ENCODE measurements at places on chromosomes 1 and 21. TPM values are rescaled to one million over a fixed set of nuclear protein-coding genes. Genes with fewer than 3 reads are reported as not detected.

DNA sequence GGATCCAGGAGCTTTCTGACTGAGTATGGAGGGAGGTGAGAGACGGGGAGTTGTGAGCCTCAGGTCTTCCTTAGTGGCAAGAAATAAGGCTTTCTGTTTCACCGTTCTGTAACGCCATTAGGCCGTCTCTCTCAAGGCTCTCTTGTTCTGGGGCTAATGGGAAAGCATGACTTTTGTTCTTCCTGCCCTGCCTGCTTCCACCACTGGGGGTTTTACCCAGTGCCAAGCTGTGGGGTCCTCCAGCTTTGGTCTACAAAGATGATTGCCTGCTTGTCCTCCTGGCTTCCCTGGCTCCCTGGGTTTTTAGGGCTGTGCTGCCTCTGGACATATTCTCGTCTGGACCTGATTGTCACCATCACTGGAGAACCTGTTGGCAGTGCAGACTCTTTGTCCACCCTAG is 74.8 kb upstream of the TINAGL1 start:
- DNase-seq: no peak

- no peak for DNase-seq
Observed at GRCh38 chr1:243494741-243495431, 239.0 kb downstream of the SDCCAG8 start.

DNA sequence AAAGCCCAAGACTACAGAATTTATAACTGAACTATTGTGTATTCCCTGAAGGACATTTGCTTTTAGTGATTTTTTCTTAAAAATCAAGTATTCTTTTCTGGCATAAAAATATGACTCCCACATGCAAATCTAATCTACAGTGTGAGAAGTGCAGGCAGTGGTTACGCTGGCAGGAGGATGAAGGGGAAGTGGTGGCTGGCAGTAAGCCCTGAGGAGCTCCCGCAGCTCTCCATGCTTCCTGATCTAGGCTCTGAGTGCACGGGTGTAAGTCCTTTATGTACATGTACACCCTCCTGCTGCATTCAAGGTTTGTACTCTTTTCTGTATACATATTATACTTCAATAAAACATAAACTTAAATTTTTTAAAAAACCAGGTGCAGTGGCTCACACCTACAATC is 67.5 kb upstream of the PRDX6 start:
- peak; percentile 41 for DNase-seq

GRCh38 chr1:161962091-161962887 is 61.4 kb downstream of the OLFML2B start:
- peak; percentile 81 for DNase-seq

- peak; percentile 91 for DNase-seq
Observed at GRCh38 chr1:202639500-202639899, 70.8 kb downstream of the SYT2 start.

GRCh38 chr1:223207293-223208066 is 64.4 kb upstream of the TLR5 start:
- no peak for DNase-seq

GRCh38 chr1:156540955-156541354 is 31.4 kb downstream of the IQGAP3 start:
- no peak for DNase-seq

GRCh38 chr1:26915204-26915842 is 1.5 kb upstream of the NR0B2 start:
- DNase-seq: no peak

The RIIAD1 gene
- total RNA-seq: not detected

The AMY1A gene
- total RNA-seq: not detected

DNA sequence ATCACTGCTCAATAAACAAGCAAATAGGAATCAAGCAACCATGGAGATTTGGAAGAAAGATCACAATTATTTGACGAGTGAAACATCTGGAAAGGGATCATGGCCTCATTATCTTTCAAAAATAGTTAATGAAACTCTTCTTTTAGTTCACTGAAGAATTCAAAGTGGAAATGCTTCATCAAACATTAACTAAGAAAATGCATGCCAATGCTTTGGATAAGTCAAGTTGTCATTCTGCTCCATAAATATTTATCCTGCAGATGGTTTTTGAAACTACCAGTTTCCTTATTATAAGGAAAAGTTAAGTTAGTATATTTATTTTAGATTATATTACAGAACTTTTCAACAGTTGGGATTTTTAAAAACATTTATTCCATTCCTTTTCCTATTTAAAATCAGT is 206.5 kb upstream of the ADGRL2 start:
- no peak for DNase-seq

- no peak for DNase-seq
Observed at GRCh38 chr21:16262091-16262490, 532.3 kb downstream of the USP25 start.

The G0S2 gene
- 1.7 TPM for total RNA-seq

DNA sequence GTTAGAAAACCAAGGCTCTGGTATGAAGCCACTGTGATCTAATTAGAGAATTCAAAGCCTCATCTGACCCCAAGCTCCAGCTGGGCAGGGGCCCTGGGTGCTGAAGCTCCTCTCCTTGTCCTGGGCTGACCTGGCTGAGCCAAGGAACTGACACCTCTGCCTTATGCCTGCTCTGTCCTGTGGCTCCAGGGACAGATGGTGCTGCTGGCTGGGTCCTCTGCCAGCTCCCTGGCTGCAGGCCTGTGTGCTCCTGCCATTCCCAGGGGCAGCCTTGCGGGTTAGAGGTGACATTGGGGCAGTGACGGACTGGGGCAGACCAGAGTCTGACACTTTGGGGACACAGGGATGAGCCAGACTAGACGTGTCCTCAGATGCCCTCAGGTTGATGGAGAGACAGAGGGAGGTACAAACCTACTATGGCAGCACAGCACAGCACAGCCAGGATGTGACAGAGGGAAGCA is 11.8 kb downstream of the ACOT11 start:
- DNase-seq: no peak

DNA sequence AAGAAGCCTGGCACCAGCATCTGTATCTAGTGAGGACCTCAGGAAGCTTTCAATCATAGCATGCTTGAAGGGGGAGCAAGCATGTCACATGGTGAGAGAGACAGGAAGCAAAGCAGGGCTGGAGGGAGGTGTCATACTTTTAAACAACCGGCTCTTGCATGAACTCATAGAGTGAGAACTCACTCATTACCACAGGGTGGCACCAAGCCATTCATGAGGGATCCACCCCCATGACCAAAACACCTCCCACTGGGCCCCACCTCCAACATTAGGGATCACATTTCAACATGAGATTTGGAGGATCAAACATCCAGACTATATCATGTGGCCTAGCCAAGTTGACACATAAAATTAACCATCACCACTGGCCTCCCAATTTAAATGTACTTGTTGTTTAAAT is 125.1 kb upstream of the KCND3 start:
- no peak for DNase-seq

DNA sequence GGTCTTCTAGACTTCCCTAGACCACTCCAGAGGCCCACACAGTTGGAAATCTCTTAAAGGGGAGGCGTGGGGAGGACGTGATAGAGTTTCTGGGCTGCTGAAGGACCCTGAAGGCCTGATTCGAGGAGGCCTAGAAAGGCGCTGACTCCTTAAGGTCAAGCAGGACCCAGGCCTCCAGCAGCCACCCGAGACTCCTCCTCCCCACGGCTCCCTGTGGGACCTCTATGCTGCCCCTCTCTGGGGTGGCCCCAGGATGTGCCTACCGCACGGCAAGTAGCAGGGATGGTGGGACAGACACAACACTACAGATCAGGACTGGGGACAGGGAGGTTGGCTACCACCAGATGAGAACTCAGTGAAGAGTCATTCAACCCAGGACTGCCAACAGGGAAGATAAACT is 77.5 kb downstream of the GLIS1 start:
- DNase-seq: no peak

The S100A3 gene
- total RNA-seq: 6.5 TPM

DNA sequence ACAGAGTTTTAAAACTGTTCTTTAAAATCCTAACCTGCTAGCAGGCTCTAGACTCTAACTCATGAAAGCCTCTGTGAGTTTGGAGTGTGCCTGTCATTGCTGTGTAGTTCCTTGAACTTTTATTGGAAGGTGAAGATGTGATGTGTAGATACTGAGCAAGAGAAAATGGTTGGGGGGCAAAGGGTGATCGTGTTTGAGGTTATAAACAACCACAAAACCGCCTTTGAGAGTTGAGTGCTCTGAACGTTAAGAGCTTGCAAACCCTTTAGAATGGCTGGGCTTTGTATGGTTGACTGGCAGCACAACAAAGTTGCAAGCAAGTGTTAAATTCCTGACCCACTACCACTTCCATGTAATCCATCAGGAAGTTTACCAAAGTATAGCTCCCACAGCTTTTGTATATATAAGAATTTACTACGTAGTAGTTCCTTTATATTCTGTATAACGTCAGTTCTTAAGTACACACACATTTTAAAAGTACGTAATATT is 19.6 kb downstream of the BACE2 start:
- DNase-seq: no peak

The EDARADD gene
- total RNA-seq: not detected

The S100A12 gene
- total RNA-seq: not detected

GRCh38 chr1:2932671-2933350 is 88.5 kb upstream of the ACTRT2 start:
- DNase-seq: no peak

DNA sequence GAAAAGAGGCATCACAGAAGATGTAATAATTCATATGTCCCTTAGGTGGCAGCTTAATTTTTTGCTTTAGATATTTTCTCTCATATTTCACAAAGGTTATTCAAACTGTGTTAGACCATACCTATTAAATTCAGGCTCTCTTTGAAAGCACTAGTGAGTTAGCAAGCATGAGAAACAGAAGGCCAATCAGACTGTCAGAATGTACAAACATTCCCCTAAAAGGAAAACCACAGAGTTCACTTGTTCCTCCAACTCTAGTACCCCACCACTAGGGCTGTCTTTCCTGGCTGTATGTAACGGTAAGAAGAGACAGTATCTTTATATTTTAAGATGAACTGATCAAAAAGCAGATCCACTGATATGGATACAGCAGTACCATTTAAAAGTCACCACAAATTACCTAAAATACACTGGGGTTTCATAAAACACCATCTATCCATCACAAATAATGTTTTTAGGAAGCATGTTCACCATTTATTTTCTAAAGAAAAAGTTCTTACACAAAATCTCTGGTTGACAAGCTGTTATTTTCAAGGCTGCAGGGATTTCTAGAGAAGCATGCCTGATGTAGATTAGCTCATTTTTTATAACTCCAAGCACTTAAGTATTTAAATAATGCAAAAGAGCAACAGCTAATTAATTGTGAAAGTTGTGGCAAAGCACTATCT is 1.8 kb downstream of the ARPC5 start:
- peak; percentile 89 for DNase-seq

GRCh38 chr1:31830511-31830910 is 14.7 kb upstream of the SPOCD1 start:
- DNase-seq: no peak

The TSPEAR gene
- total RNA-seq: not detected

- no peak for DNase-seq
Observed at GRCh38 chr1:245216366-245217115, 61.8 kb downstream of the KIF26B start.

- no peak for DNase-seq
Observed at GRCh38 chr1:232954594-232955365, 4.4 kb downstream of the NTPCR start.

The FOXE3 gene
- not detected for total RNA-seq

- DNase-seq: no peak
Observed at GRCh38 chr21:38265166-38265565, 8.4 kb downstream of the KCNJ15 start.

DNA sequence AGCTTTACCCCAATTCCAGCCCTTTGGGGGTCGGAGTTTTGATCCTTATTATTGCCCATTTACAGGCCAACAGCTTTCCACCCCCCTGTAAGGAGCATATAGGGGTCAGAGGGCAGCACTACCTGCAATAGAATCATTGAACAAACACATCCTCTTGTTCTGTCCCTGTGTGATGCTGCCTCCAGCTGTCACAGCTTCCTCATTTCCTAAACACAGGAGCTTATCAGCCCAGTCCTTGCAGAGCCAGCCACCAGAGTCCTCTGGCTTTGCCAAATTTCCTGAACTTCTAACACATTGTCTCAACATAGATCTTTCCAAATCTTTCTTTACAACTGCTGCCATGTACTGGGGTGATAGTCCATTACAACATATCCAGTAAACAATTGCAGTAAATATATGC is 32.8 kb upstream of the PTBP2 start:
- no peak for DNase-seq

DNA sequence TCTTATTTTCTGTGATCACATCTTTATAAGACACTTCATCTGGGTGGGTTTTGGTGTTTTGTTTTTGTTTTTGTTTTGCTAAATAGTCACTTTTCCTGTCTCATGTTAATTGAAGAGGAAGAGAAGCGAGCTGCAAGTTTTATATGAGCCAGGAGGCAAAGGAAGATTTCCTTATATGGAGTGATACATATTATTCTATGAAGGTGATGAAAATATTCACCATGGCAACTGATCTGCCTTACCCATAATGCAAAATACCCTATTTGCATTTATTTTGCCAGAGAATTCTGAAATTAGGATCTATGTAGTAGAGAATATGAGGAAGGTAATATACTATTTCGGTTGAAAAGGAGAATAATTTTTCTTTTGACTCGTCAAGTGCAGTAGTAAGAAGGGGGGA is 13.9 kb downstream of the CXADR start:
- DNase-seq: no peak

The CFAP141 gene
- not detected for total RNA-seq

DNA sequence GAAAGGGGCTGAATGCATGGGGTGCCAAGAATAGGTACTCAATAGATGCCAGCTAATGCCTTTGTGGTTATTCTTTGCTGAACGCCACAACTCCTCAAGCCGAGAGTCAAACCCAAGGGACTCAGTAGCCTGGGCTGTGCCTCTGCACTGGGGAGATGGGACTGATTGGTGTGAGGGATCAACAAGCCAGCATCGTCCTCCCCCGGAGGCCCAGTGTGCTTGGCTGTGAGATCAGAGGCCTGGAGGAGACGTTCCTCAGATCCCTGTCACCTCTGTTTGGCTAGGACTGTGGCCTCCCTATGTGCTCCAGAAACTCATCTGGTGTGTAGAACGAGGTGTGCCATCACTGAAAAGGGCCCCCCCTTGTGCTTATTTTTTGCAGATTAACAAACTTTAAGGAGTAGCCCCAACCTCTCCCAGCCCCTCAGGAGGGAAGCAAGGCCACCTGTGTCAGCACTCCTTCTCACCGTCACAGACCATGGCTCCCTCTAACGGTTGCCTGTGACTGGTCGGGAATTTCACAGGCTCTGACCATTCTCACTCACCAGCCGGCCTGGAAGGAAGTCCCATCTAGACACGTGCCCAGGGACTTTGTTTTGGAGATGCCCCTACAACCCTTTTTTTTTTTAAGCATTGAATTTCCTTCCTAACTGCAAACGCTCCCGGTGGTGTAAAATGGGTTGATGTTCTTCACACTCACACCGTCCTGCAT is 194.0 kb upstream of the VAMP3 start:
- no peak for DNase-seq

GRCh38 chr1:38344716-38345115 is 298.1 kb upstream of the POU3F1 start:
- DNase-seq: no peak

The MKNK1 gene
- 18.0 TPM for total RNA-seq

Data from HFFc6 (cell line).